NCI-H446 (cell line): ENCODE measurements at places on chromosomes 2 and 18.
A peak's percentile ranks its signal among the peaks of the same experiment; 100 is the strongest.

DNA sequence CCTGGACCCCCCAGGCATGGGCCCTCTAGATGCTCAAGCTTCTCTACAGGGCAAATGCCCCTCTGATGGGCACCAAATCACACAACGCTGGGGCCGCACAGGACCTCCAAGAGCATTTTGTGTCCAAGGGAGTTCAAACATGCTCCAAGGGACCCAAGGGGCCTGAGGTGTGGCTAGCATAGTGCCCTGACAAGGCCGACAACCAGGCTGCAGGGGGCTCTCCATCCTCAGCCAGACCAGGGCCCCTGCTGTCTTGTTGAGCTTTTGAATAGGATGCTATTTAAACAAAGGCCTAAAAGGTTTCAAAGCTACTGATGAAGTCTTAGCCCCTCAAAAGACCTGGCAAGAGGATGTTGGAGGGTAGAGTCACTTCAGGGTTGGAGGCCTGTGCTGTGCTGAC lies 33.1 kb downstream of the EN1 start:
- DNase-seq = no peak

DNA sequence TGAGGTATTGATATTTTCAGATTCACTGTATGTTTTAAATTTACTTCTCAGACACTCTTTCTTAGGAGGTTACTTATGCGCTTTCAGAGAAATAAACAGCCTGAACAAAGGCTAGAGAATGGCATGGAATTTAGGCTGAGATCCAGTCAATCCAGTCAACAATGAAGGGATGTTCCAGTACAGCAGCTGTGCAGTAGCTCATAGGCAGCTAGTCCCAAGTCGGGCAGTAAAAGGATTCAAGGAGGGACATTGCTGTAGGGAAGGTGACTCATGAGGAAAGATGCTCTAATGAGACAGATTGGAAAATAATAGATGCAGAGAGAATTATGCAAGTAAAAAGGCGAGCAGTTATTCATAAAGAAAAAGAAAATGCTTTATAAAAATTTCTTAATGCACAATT lies 397.9 kb upstream of the RGPD4 start:
- no peak for DNase-seq

- no peak for DNase-seq
Observed at GRCh38 chr2:401019-401679, 113.3 kb upstream of the ALKAL2 start.

DNA sequence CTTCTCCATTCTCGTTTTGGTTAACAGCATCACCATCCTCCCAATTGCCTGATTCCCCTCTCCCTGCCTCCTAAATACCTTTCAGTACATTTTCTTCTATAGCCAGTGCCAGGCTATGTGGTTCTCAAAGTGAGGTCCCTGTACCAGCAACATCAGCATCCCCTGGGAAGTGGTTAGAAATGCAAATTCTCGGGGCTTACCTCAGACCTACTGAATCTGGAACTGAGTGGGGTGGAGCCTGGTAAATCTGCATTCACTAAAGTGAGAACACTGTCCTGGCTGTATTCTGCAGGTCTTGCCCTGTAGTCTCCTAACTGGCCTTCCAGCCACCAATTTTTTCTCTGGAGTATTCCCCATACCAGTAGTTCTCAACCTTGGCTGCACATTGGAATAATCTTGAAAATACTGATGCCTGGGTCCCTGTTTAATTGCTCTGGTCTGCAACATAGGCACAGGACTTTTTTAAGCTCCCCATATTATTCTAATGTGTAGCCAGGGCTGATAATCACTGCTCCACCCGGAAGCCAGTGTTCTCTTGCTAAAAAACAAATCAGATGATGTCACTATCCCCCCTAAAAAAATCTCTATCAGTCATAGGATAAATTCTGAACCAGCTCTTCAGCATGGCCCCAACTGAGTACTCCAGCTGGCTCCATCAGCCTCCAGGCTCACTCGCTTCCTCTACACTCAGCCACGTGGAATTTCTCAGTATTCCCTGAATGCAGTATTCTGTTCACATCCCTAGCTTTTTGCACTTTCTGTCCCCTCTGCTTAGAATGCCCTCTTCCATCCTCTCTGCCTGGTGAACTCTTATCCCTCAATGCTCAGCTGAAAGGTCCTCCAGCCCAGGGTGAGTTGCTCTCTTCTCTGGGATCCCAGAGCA lies 98.4 kb downstream of the CDK15 start:
- no peak for DNase-seq

DNA sequence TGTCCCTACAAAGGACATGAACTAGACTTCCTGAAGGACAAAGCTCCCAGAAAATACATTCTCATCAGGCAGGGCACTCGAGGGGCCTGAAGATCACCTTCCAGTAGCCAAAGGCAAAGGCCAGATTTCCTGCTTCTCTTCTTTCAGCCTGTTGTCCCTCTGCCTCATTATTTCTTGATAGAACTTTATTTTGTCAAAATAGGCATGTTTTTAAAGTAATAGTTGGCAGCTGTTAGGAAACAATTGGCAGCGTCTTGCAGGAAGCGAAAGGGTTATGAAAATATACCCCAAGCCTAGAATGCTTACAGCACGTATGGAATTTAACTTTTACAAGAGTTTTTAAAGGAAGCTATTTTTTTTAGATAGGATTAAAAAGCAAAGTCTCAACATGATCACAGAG lies 74.9 kb downstream of the LINC00305 start:
- DNase-seq = no peak

DNA sequence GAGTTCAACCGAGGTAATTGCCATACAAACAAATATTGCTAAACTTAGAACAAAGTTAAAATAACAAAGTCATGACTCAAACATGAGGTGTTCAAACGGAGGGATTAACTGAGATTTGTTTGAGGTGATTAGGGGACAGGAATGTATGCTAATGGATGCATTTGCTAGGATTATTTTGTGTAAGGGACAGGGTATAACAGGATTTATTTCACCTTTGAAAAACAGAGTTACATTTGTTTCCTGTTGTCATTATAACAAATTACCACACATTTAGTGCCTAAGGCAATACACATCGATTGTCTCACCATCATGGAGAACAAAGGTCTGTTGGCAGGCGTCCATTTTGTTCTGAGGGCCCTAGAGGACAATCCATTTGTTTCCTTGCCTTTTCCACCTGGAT lies 304.3 kb upstream of the CNTNAP5 start:
- no peak for DNase-seq

DNA sequence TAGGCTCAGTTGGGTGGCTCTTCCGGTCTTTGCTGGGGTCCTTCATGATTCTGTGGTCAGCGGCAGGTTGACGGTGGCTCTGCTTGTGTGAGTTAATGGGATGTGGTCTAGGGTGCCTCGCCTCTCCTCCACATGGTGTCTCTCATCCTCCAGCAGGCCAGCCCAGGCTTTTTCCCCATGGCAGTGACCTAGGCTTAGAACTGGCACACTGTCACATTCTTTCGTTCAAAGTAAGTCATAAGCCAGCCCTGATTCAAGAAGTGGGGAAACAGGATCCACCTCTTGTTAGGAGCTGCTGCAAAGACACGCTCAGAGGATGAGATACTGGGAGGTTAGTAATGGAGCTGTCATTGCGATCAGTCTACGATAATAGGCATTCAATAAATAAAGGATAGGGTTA lies 46.0 kb upstream of the CTIF start:
- DNase-seq = no peak

DNA sequence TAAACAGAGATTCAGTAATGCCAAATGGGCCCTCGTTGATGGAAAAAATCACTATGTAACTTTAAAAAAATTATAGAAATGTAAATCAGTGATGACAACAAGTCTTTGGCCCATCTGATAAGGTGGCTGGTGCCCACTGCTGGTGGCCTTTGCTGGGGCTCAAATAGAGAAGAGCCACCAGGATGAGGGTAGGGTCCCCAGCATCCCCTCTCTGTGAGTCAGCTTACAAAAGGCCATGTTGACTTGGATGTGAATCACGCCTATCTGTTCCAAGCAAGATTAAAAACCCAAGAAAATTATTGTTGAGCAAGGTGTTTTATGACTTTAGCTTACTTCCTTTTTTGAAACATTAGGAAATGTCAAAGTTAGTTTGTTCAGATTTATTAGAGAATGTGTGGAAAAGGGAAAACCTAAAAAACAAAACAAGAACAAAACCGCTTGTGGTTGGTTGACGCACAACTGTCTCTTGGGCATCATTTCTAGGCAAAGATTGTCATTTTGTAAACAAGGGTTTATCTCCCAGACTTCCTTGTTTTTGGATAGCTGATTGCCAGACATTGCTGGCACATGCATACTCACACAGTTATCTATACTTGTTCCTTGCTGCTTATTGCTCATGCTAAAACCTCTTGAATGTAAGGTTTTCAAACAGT lies 53.7 kb upstream of the ZNF396 start:
- no peak for DNase-seq

- no peak for DNase-seq
Observed at GRCh38 chr2:26492749-26493515, 15.0 kb upstream of the OTOF start.

GRCh38 chr2:105904938-105905337 lies 160.2 kb downstream of the NCK2 start:
- DNase-seq = no peak

DNA sequence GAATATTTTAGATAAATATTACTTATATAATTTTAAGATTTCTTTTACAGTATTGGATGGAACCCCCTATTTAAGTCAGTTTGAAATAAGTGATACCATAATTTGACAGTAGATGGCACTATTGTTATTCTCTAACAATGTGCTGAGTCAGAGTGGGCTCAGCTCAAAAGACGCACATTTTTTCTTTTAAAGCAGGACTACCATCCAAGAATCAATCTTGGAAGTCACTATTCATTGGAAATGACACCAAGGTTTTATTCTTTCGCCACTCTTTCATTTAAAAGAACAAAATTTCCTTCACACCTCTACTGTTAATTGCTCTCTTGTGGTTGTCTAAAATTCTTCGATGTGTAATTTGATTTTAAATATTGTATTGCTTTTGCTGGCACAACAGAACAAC lies 32.6 kb upstream of the SPAG16 start:
- DNase-seq = peak; percentile 45

GRCh38 chr18:5449858-5450509 lies 93.8 kb downstream of the EPB41L3 start:
- no peak for DNase-seq

GRCh38 chr2:152729844-152730243 lies 11.4 kb downstream of the ARL6IP6 start:
- no peak for DNase-seq

DNA sequence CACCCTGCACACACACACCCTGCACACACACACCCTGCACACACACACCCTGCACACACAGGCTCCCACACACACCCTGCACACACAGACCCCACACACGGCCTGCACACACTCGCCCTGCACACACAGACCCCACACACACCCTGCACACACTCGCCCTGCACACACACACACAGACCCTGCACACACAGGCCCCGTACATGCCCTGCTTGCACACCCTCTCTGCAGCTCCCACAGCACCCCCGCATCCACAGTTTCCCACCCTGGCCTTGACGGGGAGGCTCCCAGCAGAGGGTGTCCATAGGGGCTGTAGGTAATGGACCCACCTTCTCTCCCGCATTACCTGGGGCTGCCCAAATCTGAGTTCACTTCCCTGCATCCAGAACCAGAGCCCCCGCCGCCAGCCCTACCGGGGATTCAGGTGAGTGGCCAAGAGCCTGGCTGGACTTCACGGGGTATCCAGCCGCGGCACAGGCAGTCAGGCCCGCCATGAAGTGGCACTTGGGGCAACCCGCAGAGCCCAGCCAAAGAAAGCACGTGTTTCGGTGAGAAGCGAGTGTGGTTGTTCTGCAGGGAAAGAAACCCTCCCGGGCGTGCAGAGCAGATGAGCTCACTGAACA lies 88.6 kb upstream of the GPC1 start:
- no peak for DNase-seq

DNA sequence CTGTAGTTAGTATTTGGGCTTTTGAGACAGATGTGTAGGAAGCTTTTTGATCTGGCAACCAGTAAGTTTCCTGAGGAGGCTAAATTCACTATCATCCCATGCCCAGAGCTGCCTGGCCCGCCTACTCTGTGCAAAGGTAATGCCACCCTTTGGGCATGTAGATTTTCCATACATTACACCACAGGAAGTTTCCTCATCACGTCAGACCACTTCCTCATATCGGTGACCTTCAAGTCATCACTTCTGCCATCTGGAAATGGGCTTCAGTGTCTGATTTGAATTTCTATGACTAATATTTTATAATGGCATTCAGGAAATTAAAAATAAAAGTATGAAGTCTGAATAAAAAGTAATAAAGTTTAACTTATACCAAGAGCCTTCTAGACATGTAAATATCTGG lies 825.4 kb downstream of the DCDC2C start:
- no peak for DNase-seq

- DNase-seq = no peak
Observed at GRCh38 chr18:74219056-74219455, 70.7 kb downstream of the TIMM21 start.

DNA sequence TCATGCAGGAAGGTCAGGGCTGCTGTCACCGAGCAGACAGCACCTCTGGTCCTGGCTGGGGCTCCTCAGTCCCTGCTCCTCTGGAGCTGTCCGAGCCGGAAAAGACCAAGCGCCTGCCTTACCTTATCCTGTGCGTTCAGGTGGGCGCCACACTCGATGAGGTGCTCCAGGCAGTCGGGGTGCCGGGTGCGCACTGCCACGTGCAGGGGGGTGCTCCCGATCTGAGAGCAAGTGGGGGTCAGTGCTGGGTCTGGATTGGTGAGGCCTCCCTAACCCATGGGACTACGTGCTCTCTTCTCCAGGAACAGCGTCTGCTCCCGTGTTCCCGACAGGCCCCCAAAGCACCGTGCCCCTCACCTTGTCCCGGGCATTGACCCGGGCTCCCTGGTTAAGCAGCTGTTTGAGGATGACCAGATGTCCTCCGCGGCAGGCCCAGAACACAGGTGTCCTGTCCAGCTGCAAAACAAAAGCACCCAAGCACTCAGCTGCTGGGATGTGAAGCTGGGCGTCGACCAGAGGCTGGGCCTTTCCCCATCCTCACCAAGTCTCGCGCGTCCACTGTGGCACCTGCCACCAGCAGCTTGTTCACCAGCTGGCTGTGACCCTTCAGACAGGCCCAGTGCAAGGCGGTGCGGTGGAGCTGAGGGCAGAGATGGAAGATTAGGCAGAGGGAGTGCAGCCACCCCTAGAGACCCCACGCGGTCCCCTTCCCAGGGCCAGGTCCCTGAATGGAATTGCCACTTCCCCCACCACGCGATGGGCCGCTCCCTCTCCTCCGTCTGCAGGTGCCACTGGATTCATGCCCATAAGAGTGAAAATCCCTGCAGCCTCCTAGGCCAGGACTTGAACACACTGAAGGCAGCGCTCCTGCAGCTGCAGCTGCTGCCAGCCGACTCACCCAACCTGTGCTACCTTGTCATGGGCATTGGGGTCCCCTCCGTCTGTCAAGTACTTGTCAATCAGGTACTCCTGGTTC lies 3.7 kb downstream of the ANKRD23 start:
- DNase-seq = no peak
